GM23248 (cell line): ENCODE measurements at places on chromosomes 4 and X. TPM values are rescaled to one million over a fixed set of nuclear protein-coding genes. Genes with fewer than 3 reads are reported as not detected.

The FRMD7 gene
- not detected in 2 replicates for polyA plus RNA-seq

The VCX3B gene
- polyA plus RNA-seq, result not detected in 2 replicates

The NAP1L3 gene
- 13.0 and 14.0 TPM in 2 replicates for polyA plus RNA-seq

The ADAMTS3 gene
- 0.20 and 0.44 TPM in 2 replicates for polyA plus RNA-seq

The GLRA2 gene
- polyA plus RNA-seq, result not detected in 2 replicates
